Suprapubic skin (tissue), 4 donors: ENCODE measurements at places on chromosomes 4 and X.
A peak's percentile ranks its signal among the peaks of the same experiment; 100 is the strongest.

DNA sequence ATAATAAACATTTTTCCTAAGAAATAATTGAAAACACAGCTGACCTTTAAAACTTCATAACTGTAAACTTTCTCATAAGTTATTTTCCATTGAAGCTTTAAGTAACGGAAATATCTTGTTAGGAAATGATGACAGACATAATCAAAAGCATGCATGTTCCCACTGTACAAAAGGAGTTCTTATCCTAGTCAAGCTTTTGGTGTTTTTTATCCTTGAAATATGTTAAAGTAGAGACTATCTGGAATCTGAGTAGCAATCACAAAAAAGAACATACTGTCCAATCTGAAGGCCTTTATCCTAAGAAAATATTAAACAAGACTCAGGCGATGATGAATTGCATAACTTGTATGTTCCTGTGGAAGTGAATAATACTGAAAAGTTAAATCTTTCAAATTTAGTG lies 14.4 kb downstream of the GEMIN8 start:
- no peaks in the 10 kb centered on the region for H3K27me3 ChIP-seq
- H3K4me1 ChIP-seq: no peaks in the 10 kb centered on the region

- no peak overlapping the region for H3K27ac ChIP-seq
- DNase-seq: no peak
- no peak overlapping the region for H3K4me3 ChIP-seq
- no peaks in the 10 kb centered on the region for H3K36me3 ChIP-seq
- H3K27me3 ChIP-seq: no peaks in the 10 kb centered on the region
Observed at GRCh38 chrX:103783971-103784370, 7.3 kb downstream of the PLP1 start.

DNA sequence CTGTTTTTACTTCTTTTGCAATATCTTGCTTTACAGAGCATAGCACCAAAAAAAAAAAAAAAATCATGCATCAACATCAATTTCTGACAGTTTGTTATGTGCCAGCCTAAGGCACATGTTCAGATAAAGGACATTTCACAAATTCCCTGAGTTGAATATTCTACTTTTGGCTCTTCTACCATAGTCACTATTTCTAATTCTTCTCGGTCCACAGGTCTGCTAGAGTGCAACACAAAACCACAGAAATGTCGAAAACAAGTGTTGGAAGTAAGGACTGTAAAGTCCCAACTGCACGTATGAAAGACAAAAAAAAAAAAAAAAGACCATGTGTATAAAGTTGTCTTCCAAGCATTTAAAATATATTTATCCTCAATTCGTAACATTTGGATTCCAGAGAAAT lies 494.2 kb upstream of the INTU start:
- H3K4me3 ChIP-seq: no peak overlapping the region
- H3K4me1 ChIP-seq: no peaks in the 10 kb centered on the region

DNA sequence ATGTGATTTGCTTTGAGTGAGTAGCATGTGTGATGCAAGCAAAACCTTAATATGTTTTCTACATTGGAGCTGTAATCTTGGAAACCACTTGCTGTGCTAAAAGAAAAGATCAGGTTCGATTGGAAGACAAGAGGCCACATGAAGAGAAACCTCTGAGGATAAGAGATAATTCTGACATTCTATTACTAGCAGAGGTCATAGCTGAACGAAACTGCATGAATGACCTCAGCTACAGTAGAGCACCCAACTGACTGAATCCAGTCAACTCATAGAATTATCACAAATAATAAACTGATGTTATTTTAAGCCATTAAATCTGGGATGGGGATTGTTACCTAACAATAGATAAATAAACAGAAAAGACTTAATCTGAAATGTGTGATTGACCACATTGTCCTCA lies 147.1 kb downstream of the CAMK2D start:
- no peak for DNase-seq
- no peak overlapping the region for H3K27ac ChIP-seq
- no peaks in the 10 kb centered on the region for H3K27me3 ChIP-seq
- peaks cover 13% of the 10 kb centered on the region for H3K4me1 ChIP-seq
- H3K36me3 ChIP-seq: no peaks in the 10 kb centered on the region

GRCh38 chr4:44726038-44726871 lies at the start of gene GNPDA2:
TSS of gene GNPDA2 (minus strand) at chr4:44726556. CDS start at chr4:44722207, 4,349 bp downstream.
- peak within 1 kb of the TSS; percentile 80 for H3K4me3 ChIP-seq
- peak within 1 kb of the TSS; percentile 77 for H3K27ac ChIP-seq
- H3K36me3 ChIP-seq: no peaks in the 10 kb centered on the region
- DNase-seq: peak; percentile 93

DNA sequence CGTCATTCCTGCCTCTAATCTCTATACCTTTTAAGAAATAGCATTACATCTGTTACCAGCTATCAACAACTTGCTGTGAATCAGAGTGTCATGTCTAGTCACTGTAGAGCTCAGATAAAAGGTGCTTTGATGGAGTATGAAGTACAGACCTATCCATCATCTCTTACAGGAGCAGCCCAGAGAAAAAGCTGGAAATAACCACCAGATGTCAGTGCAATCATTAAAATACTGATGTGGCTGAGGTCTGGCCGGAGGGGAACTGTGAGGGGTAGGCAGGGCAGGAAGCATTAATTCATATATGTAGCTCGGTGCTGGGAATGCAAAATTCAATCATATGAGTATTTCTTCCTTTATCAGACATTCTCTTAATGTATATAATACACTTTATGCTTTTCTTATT lies 100.6 kb downstream of the AKAP4 start:
- no peaks in the 10 kb centered on the region for H3K36me3 ChIP-seq
- no peak for DNase-seq
- H3K27ac ChIP-seq: no peak overlapping the region
- H3K4me3 ChIP-seq: no peak overlapping the region
- no peaks in the 10 kb centered on the region for H3K27me3 ChIP-seq

DNA sequence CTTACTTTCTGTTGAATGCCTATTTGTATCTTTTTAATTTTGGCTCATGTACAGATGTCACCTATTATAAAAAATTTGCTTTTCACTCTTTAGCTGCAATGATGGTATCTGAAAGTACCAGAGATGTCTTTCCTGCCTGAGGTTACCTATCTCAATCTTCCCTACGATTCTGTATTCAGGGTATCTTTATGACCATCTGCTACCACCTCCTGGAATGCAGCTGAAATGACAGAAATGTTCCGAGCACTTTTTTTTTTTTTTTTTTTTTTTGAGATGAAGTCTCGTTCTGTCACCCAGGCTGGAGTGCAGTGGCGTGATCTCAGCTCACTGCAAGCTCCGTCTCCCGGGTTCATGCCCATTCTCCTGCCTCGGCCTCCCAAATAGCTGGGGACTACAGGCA lies 136.4 kb downstream of the REPS2 start:
- no peak for DNase-seq
- no peaks in the 10 kb centered on the region for H3K27me3 ChIP-seq
- peaks cover 2% of the 10 kb centered on the region for H3K4me1 ChIP-seq

DNA sequence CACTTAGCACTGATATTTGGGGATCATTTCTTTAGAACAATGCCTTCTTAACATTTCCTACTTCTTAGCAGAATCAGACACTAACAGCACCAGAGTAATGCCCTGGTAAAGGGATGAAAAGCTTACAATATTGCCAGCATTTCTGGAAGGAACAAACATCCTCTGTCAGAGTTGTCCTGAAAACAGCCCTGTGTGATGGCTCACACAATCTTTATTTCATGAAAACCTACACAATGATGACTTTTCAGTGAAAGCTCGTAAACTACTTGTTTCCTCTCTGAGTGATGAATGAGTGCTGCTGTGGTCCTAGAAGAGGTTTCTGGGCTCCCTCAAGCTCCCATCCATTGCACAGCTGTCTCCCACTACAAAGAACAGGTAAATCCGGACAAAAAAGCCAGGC lies 52.8 kb downstream of the GPC4 start:
- H3K36me3 ChIP-seq: no peaks in the 10 kb centered on the region
- DNase-seq: no peak
- H3K4me1 ChIP-seq: no peaks in the 10 kb centered on the region
- no peaks in the 10 kb centered on the region for H3K27me3 ChIP-seq
- H3K27ac ChIP-seq: no peak overlapping the region

- peak within 1 kb of the TSS; percentile 55 for H3K4me3 ChIP-seq
- peaks cover 4% of the 10 kb centered on the region for H3K4me1 ChIP-seq
- no peak within 1 kb of the TSS for H3K27ac ChIP-seq
- H3K27me3 ChIP-seq: peaks cover 7% of the 10 kb centered on the region
- no peak for DNase-seq
- H3K36me3 ChIP-seq: no peaks in the 10 kb centered on the region
Observed at GRCh38 chrX:8731559-8732395, at the start of gene ANOS1. TSS of gene ANOS1 (minus strand) at chrX:8732137. CDS start at chrX:8732036, 101 bp downstream.

DNA sequence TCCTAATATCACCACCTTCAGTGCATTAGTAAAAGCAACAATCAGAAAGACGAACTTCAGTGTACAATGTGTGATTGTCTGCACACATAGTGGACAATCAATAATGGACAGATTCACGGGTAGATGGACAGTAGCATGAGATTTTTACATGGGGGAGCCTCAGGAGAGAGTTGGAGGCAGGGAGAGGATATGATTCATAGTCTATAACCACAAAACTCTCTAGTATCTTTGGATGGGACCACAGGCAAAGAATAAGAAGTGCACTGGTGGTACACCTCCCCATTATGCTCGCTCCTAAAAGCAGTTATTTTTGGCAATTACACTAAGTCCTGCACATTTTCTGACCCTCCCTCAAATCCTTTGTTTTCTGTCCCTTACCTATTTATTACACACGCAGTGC lies 624.4 kb upstream of the ACTRT1 start:
- no peaks in the 10 kb centered on the region for H3K36me3 ChIP-seq
- no peak overlapping the region for H3K4me3 ChIP-seq
- H3K27me3 ChIP-seq: no peaks in the 10 kb centered on the region

DNA sequence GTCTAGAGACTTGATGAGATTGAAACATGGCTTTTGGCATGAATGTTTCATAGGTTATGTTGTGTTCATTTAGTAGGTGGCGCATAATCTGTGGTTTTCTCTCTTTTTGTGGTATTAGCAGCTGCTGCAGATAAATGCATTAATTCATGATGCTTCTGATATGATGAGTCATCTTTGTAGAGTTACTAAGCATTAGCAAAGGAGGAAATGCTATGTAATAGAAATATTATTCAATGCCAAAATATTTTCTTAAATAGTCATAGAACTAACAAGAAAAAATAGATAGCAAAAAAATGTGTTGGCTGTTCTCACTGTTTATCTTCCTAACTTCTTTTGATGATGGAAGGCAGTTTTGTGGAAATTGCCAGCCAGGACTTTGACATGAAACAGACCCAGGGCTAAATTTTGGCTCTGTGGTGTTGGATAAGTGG lies 3.6 kb downstream of the ZXDB start:
- no peak overlapping the region for H3K27ac ChIP-seq
- H3K4me3 ChIP-seq: peak overlapping the region; percentile 22
- no peak for DNase-seq

- no peaks in the 10 kb centered on the region for H3K4me1 ChIP-seq
- H3K27ac ChIP-seq: no peak overlapping the region
- H3K36me3 ChIP-seq: no peaks in the 10 kb centered on the region
- no peak overlapping the region for H3K4me3 ChIP-seq
- DNase-seq: no peak
Observed at GRCh38 chr4:164012396-164013027, 518.0 kb downstream of the TMA16 start.

GRCh38 chr4:81428002-81428401 lies 43.7 kb downstream of the RASGEF1B start:
- no peak overlapping the region for H3K27ac ChIP-seq
- H3K4me1 ChIP-seq: peaks cover 47% of the 10 kb centered on the region
- H3K36me3 ChIP-seq: peaks cover 42% of the 10 kb centered on the region
- no peak for DNase-seq

DNA sequence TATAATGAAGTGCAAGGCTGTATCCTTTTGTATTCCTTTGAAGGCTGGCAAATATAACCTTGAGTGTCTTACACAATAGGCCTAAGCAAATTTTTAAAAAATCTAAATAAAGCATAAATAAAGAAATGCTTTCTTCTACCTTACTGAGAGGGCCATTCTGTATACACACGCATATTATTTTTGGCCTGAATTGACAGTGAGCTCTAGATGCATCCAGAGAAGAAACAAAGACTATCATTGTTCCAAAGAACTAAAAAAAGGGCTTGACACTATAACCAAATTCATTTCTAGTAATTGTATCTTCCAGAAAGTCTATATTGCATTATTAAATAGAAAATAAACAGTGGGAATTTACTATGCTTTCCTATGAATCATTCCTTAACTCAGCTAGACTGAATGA lies 100.2 kb downstream of the MAGEB17 start:
- no peaks in the 10 kb centered on the region for H3K36me3 ChIP-seq
- no peaks in the 10 kb centered on the region for H3K4me1 ChIP-seq
- no peak for DNase-seq
- H3K4me3 ChIP-seq: no peak overlapping the region
- no peak overlapping the region for H3K27ac ChIP-seq
- no peaks in the 10 kb centered on the region for H3K27me3 ChIP-seq

- H3K27ac ChIP-seq: no peak overlapping the region
- DNase-seq: no peak
- H3K27me3 ChIP-seq: peaks cover 3% of the 10 kb centered on the region
Observed at GRCh38 chr4:4759883-4760282, 99.6 kb upstream of the MSX1 start.

DNA sequence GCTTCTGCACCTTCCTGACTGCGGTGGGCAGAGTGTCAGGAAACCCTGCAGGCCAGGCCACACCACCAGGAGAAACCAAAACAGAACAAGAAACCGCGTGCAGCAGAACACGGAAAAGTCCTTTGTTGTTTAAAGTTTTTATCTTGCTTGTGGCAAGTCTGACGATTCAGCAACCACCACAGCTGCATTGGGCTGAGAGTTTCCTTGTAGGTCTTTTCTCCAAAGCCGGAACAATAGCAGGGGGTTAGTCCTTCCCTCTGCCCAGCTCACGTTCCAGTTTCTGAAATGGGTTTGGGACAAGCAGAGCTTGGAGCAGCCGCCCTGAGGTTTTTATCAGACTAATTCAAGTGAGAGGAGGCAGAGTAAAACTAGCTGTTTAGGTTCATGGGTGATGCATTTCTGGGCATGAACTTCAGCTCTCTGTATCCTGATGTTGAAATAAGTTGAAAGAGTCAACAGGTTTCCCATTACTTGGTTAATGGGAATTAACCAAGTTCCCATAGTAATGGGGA lies 216.9 kb downstream of the PTTG2 start:
- no peaks in the 10 kb centered on the region for H3K36me3 ChIP-seq
- H3K27ac ChIP-seq: peak overlapping the region; percentile 79
- no peak for DNase-seq
- peaks cover 32% of the 10 kb centered on the region for H3K4me1 ChIP-seq

DNA sequence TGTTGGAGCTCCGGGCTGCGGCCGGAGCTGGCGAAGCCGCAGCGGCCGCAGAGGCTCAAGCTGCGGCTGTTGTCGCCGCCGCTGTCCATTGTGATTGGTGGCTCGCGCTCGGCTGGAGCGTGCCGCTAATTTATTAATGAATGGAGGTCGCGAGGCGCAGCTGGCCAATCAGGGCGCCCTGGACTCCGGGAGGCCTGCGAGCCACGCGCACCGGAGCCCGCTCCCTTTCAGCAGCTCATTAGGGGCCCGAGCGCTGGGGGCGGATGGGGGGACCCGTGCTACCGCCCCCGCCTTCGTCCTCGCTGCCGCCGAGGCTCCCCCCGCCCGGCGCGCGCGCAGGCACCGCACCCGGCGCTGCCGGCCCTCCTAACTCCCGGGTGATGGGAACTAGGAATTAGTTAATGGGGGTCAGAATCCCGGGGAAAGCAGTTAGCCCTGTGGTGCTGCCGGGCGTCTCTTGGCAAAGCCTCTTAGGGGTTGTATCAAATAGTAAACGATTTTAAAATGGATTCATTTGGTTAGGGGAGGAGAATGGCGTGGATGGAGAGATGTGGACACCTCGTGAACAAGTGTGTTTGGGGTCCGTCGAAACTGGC lies 589 bp upstream of the NEUROG2 start:
- H3K4me3 ChIP-seq: peak overlapping the region; percentile 64
- H3K27me3 ChIP-seq: peaks cover 100% of the 10 kb centered on the region
- H3K36me3 ChIP-seq: no peaks in the 10 kb centered on the region
- no peak for DNase-seq

- DNase-seq: no peak
- no peak overlapping the region for H3K4me3 ChIP-seq
- no peaks in the 10 kb centered on the region for H3K36me3 ChIP-seq
- no peaks in the 10 kb centered on the region for H3K27me3 ChIP-seq
Observed at GRCh38 chrX:131405497-131405896, 116.4 kb upstream of the IGSF1 start.
